SW480 (cell line): ENCODE measurements at places on chromosomes 7 and 10.

GRCh38 chr10:44071479-44071878 is 313.4 kb downstream of the CXCL12 start:
- no peak for DNase-seq

GRCh38 chr10:67770537-67770936 is 67.5 kb downstream of the DNAJC12 start:
- no peak for DNase-seq

DNA sequence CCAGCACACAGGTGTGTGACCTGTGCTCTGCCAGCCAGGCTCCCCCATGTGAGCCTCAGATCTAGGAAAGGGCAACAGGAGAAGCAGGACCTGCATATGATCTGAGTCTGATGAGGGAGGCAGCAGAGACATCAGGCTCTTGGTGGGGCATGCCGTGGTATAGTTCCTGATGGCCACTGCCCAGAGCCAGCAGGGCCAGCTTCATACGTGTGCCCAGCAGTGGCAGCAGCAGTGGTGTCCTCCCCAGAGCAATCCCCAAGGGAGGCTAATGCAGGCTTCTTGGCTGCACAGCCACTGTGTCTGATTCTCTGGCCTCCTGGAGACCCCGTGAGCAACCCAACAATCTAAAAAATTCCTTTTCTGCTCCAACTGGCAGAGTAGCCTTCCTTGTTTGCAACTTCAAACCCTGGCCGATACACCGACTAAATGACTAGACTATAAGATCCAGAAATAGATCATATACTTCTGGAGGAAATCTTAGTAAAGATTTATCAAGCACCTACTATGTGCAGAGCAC is 230.6 kb upstream of the ZMIZ1 start:
- no peak for DNase-seq

GRCh38 chr10:102691285-102692066 is 22.7 kb downstream of the ARL3 start:
- no peak for DNase-seq
